Hindlimb muscle (tissue), 1 donor: ENCODE measurements at places on chromosomes 3 and 15.

GRCh38 chr3:144032531-144033239 is 61.1 kb downstream of the DIPK2A start:
- no peak for DNase-seq

GRCh38 chr3:177385186-177385585 is 187.9 kb upstream of the TBL1XR1 start:
- no peak for DNase-seq

DNA sequence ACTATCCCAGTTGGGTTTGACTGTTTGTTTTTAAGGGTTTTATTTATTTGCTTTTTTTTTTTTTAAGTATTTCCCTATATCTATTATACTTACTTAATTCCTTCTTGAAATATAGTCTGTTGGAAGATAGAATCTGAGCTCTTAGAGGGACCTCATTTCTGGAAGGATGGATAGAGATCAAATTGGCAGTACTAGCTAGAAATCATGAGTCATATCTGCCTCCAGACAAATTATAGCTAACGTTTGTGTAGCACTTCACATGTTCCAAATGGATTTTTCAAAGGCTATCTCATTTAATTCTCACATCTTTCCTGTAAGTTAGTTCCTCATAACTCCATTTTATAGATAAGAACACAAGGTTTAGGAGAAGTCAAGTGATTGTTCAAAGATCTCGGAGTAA is 384.7 kb downstream of the ZIC1 start:
- no peak for DNase-seq

GRCh38 chr3:41893977-41894376 is 67.9 kb downstream of the ULK4 start:
- DNase-seq = peak; percentile 23

DNA sequence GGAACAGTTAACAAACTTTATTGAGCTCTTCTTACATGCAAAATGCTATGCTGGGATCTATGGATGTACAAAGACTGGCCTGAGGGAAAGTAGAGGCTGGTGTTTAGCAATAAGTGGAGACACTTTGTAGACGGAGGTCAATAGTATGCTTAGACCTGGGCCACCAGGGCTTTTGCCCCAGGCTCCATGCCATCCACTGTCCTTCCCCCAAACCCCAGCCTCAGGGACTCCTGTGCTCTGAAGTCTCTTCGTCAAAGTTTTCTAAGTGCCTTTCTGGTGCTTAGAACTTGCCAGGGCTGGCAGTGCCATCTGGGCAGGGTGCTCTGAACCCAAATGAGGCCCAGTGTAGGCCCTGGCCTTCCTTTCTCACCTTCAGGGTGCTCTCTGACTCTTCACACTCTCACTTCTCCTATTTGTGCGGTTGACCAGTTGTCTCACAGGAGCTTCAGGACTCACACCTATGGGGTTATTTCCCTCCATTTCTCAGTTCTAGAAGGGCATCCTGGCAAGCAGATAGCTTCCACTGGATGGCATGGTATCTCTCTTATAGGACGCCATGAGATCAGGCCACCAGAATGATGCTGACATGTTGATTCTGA is 21.8 kb upstream of the KCNAB1 start:
- no peak for DNase-seq

GRCh38 chr3:192422997-192423342 is 304.4 kb downstream of the FGF12 start:
- DNase-seq = no peak

GRCh38 chr3:197353867-197354567 is 55.6 kb upstream of the DLG1 start:
- no peak for DNase-seq

DNA sequence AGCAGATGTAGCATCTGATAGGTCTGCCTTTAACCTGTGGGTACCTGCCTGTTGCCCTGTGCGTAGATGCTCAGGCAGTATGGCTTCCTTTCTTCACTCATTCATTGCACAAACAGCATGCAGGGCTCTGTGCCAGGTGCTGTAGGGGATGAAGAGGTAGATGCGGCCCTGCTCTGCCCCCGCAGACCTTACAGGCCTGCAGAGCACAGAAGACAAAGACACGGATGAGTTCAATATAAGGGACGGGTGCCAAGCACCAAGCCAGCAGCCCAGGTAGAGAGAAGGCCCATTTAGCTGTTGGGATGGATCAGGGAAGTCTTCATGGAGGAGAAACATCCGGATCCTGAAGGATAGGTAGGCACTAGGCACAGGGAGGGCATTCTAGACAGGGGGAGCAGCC is 69.4 kb downstream of the AAGAB start:
- DNase-seq = no peak

DNA sequence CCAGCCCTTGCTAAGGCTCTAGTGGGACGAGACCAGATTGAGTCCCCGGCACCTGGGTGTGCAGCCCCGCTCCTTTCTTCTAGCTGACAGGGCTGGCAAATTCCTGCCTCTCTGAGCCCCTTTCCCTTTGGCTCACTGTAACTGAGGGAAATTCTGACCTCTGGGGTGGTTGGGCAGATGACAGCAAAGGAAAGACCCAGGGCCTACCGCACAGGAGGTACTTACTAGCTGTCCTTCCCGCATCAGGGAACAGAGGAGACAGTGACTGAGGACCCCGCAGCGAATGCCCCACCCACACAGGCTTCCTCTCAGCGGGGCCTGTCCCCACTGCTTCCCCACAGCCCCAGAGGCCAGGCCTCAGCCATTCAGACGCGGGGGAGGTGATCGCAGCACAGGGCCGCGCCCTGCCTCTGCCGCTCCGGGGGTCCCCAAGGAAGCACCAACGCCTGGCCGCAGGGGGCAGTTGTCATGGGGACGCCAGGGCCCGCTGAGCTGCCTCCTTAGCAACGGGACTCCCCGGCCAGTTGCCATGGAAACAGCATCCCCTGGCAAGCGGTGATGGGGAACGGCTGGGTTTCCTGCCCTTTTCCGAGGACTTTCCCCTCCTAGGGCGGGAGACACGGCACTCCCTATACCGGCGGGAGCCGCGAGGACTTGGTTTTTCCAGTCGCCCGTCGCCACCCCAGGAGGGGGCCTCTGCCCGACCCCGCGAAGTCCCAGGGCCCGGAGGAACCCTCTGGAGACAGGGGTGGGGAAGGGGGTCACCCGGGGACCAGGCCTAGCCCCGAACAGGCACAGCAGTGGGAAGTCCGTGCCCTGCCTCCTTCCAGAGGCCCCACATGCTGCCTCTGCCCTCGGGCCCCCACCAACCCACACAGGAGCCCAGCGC is 50.1 kb downstream of the HCN4 start:
- DNase-seq = no peak

- no peak for DNase-seq
Observed at GRCh38 chr3:195698325-195698646, 22.5 kb upstream of the MUC20 start.

- DNase-seq = no peak
Observed at GRCh38 chr3:113377158-113377557, 64.1 kb downstream of the CFAP44 start.

DNA sequence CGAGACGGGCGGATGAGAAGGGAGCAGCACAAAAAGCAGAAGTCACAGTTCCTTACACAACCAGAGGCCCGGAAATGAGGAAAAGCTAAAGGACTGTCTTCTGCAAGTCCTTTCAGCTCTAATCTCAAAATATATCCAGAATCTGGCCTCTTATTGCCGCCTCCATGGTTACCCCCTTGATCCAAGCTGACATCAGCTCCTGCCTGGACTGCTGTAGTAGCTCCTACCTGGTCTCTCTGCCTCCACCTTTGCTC is 324.0 kb upstream of the ROPN1 start:
- no peak for DNase-seq

DNA sequence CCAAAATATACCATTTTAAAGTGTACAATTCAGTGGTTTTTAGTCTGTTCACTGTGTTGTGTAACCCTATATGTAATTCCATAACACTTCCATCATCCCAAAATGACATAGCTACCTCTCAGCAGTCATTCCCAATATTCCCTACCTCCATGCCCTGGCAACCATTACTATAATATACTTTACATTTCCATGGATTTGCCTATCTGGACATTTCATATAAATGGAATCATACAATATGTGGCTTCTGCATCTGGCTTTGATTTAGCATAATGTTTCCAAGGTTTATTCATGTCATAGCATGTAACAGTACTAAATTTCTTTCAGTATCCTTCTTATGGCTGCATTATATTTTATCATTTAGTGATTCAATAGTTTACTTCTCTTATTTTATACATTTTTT is 25.3 kb downstream of the FAM98B start:
- no peak for DNase-seq

- DNase-seq = peak; percentile 83
Observed at GRCh38 chr3:179189759-179190158, 41.6 kb downstream of the PIK3CA start.

GRCh38 chr3:186534113-186534669 is 10.0 kb downstream of the CRYGS start:
- no peak for DNase-seq

DNA sequence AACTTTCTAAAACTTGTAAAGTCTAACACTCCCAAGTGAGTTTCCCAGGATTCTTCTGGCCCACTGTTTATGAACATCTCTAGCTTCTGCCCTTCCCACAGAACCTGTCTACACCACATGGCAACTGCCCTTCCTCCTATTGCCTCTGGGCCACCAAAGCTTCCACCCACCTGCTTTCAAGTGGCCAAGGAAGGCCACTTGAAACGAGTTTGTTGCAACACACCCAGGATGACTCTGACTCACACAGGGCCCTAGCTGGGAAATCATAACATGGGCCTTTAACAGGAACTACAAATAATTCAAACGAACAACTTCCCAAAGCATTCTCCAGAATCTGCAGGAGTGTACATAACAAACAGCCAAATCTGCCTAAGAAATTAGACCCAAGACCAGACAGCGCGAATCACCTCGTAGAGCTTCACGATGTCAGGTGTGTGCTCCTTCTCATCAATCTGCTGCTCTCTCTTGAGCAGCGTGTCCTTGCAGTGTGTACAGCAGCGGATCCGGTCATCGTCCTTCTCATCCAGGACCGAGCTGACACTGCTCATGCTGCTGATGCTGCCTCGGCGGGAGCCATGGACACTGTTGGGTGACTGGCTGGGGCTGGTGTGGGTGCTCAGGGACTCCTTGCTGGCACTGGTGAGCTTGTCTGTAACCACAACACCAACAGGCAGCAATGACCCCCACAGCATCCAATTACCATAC is 16.8 kb downstream of the RBSN start:
- no peak for DNase-seq
